ENCODE measurements at places on chromosomes 7 and 10.

GRCh38 chr7:13144673-13145072, 457.2 kb downstream of the ARL4A start:
- DNase-seq: no peak

DNA sequence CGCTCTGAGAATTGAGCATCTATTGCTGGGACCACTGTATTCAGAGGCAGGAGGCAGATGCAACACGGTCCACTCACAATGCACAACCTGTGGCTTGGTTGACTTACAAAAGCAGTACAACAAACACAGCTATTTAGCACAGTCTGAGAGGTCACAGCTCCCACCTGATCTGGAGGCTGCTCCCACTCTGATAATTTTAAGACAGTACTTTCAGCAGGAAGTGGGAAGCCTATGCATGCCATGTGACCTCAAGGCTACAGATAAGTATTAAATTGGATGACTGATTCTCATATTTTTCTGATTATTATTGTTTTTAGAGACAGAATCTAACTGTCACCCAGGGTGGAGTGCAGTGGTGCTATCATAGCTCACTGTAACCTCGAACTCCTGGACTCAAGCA, 659.3 kb downstream of the PARD3 start:
- DNase-seq: no peak

DNA sequence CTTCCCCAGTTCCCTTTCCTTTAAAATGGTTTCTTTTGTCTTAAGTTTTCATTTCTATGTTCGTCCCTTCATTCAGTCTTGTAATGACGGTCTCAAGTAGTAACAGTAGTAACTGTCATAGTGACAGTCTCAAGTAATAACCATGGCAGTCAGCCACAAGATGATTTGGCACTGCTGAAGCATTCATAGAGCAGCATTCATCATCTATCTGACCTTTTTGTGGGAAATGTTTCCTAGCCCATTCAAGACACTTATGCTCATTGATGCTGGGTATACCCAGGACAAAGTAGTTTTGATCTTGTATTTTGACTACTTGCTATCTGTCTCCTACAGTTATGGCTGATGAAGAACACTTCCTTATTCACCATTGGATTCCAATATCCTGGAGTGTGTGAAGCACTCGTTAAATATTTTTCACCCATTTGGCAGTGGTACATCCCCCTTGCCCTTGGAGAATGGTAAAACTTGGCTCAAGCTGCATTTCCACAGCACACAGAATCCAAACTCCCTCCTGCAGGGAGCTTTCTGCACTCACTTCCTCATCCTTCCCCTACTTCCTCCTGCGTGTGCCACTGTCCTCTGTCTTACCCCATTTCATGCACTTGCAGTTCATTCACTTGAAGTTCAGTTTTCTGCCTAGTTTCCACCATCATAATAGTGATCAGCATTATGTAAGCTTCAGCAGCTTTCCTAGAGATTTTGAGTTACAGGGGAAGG, 19.0 kb downstream of the GIMAP4 start:
- DNase-seq: no peak

- no peak for DNase-seq
Observed at GRCh38 chr10:5615316-5615715, 51.1 kb downstream of the ASB13 start.

DNA sequence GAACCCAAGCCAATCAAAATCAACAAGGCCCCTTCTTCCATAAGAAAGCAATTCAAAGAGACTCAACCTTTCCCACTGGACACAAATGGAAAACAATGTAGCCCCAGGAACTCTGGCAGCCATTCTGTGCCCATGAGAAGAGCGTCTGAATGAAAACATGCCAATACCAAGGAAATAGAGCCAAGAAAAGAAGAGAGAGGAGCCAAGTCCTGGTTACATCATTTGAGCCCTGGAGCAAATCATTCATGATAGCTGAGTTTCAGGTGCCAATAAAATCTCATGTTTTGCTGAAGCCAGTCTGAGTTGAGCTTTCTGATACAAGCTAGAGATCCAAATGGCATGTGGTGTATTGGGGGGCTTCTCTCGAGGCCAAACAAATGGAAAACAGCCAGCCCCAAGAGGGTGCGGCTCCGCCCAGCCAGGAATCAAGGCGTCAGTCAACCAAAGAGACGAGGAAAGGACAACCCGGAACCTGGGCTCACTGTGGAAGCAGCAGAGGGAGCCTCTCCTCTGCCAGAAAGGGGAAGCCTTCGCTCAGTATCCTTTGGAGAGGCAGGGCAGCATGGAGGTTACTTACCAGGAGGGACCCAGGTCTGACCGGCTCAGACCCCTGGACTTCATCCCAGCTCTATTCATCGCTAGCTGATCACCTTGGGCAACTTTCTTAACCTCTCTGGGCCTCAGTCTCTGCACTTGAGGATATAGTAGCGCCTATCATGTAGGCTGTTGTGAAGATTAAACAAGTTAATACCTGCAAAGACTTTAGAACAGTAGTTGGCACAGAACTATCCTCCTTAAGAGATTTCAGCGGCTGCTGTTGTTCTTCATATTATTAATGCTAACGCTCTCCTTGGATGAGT, 61.8 kb downstream of the OAT start:
- DNase-seq: no peak

DNA sequence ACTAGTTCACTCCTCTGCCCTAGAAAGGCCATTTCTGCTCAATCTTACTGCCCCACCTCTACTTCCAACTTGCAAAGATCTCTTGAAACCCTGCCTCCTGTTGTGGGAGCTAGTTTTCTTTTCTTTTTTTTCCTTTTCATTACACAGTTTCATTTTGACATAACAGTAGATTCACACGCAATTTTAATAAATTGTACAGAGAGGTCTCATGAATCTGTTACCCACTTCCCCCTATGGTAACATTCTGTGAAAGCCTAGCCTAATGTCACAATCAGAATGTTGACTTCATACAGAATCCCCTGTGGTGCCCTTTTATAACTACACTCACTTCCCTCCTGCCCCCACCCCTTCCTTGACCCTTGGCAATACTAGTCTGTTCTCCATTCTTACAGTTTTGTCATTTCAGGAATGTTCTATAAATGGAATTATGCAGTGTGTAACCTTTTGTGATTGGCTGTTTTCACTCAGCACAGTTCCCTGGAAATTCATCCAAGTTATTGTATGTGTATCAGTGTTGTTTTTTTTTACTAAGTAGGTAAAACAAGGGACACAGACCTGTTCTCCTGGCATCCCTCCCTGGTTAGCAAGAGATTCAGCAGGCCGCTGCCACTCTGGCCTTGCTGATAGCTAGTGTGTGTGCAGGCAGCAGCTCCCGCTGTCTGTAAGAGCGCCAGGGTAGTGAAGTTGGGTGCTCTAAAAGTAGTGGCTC, 21.5 kb downstream of the CHST3 start:
- DNase-seq: no peak

- DNase-seq: no peak
Observed at GRCh38 chr10:7944537-7944936, 110.0 kb upstream of the GATA3 start.

DNA sequence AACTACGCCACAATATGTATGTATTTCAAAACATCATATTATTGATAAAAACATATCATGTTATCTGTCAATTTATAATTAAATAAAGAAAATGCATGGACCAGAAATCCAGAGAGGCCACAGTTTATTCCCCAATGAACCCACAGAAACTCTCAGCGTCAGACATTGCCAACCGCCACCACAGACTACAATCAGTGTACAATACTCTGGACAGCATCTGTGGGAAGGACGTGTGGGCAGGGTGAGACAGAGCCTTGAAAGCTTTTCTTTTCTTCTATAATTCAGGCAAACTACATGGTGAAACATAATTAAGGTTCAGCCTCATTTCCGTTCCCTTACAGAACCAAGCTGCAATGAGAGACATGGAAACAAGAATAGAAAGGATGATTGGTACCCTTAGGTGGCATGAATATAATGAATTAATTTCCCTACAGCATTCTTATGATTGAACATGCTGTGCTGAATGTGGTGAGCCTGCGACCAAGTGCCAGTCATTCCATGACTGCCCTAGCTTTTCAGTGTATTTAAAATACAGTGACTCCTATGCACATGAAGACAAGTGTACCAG, 909.3 kb downstream of the SORCS1 start:
- DNase-seq: no peak

DNA sequence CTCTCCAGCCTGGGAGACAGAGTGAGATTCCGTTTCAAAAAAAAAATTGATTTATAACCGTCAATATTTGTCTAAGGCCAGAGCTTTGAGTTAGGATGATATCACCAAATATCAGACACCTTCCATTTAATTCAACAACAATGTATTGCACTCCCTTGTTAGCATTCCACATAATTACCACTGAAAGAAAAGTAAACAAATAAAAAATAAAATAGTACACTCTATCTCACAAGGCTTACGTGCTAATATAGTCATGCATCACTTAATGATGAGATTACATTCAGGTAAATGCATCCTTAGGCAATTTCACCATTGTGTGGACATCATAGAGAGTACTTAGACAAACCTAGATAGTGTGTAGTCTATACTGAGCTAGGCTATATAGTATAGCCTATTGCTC, 127.6 kb upstream of the RHOBTB1 start:
- DNase-seq: no peak

DNA sequence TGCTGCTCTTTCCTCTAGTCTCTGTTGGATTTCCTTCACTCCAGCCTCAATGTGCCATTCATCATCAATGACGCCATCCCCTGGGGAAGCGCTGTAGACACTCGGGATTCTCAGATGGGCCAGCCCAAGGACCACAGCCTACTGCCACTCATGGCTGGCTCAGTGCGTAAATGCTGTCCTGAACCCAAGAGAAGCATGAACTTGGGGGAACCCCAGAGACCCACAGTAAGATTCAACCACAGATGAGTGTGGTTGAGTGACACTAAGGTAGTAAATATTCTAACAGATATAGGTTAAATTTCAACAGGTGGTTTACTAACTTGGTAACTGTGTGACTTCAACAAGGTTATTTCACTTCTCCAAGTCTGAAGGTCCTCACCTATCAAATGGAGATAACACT, 304.1 kb downstream of the GRM8 start:
- DNase-seq: no peak

DNA sequence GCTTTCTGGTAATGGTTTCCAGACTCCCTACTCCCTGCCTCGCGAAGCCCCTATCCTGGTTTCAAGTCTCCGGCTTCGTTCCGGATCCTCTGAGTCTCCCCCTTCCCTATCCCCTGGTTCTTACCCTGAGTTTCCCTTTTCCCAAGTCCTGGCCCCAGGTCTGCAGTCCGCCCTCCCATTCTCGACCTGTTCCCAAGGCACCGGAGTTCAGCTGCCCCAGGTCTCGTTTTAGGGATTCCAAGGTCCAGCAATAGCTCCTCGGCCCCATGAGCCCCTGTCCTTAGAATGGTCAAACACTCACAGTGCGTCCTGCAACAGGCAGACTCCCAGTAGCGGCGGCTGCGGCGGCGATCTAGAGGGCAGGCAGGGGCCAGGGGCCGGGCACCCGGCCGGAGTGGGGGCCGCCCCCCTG, 274 bp downstream of the PITX3 start:
- no peak for DNase-seq

GRCh38 chr7:139798221-139798620, 20.4 kb upstream of the HIPK2 start:
- DNase-seq: no peak

DNA sequence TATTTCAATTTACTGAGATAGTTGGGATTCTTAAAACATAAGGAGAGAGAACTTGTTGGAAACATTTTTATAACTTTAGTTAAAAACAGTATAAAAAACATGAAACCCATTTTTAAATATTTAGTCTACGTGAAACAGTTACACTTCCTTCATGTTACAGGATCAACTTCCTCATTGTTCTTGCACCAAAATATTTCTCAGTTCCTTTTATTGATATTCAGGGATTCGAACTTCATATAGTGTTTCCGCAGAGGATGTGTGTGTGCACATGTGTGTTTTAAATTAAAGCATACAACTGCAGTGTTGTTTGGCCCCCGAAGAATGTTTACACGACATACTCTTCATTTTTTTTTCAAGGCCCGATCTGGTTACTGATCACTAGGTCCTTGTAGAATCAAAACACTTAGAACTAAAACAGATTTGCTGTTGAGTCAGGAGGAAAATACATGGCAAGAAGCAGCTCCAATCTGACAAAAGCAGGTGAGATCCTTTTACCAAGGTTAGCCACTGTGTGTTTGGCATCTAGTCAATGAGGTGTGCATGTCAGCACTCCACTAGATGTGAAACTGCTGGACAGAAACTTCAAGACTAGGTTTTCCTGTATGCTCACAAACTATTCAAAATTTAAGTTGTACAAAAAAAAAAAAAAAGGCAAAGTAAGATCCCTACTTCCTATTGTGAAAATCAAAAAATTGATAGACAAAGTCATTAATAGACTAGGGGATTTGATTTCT, 60.4 kb downstream of the INSYN2A start:
- DNase-seq: no peak

- no peak for DNase-seq
Observed at GRCh38 chr10:14184841-14185315, 145.8 kb downstream of the FRMD4A start.

All from NCI-H187 (cell line).